ENCODE measurements at places on chromosomes 12 and 14.

DNA sequence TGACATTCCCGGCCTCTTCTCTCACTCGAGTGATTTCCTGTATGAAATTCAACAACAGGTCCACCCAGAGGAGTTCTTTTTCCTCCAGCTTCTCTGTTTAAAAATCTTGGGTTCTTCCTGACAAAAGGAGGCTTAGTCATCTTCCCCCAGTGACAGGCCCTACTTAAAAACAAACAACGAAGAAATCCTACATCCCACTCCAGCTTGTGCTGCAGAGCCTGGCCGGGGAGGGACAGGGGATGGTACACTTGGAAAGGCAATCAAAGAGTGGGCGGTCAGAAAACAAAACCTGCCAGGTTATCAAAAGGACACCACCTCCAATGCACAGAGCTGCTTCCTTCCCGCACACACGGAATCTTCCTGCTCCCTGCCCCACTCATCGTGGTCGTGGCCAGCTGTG lies 101.3 kb downstream of the CACNA1C start:
- DNase-seq, result no peak

- no peak for DNase-seq
These were observed 59.8 kb upstream of the TBPL2 start for GRCh38 chr14:55500219-55500701.

DNA sequence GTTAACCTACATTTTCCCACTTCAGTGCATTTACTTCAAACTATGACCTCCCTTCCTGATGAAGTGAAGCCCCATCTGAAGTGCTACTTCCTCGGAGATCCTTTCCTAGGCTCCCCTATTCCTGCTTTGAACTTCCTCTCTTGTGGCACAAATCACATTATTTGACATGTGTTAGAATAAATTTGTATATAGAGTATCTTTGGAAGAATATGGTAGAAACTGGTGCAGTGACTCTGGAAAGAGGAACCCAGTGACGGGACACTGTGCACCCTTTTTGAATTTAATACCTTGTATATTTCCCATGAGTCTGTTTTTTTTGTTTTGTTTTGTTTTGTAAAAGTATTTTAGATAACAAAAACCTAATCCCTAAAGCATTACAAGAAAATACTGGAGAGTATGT lies 66.4 kb upstream of the SRSF5 start:
- no peak for DNase-seq

DNA sequence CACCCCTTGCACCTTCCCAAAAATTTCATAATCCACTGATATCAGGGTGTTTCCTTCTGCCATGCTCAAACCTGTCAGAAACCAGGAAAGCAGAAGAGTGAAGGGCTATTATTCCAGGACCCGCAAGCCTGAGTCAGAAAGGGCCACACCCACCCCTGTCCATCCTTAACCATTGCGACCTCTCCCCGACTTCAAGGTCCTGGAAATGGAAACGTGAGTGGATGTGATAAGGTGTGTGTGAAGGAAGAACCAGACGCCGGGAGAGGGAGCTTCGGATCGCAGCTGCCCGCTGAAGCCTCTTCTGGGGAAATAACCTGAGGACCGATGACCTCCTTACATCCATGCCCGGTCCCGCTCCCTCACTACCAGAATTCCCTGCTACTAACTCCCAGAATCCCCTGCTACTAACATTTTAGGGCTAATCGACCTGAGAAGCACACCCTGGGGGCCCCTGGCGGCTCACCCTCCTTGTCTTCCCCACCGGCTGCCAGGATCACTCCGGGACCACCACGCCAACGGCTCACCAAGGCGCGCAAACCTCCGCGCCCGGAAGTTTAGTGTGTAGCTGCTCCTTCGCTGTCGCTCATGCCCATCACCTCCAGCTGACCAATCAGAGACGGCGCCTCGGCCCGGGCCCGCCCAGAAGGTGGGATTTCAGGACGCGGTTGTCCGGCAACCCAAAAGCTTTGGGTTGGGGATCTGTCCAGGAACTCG lies at the start of gene ACYP1:
ACYP1 (minus strand) TSS at position 534 of the 714 bp plus-strand sequence; CDS start at position 63, 471 bp downstream.
- peak; percentile 75 for DNase-seq

DNA sequence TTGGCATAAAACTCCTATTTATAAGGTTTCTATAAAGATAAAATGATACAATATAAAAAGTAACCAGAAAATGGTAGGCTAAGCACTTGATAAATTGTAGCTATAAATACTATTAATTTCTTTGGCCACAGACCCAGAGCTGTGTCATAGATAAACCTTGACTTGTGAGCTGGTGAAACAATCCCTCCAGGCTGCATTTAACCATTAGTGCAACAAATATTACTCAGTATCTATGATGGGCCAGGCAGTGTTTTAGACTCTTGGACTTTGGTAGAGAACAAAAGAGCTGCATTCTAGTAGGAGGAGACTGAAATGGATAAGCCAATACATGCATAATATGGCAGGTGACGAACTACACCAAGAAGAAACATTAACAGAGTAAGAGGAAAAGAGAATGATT lies 178.1 kb downstream of the BTG1 start:
- DNase-seq, result no peak

DNA sequence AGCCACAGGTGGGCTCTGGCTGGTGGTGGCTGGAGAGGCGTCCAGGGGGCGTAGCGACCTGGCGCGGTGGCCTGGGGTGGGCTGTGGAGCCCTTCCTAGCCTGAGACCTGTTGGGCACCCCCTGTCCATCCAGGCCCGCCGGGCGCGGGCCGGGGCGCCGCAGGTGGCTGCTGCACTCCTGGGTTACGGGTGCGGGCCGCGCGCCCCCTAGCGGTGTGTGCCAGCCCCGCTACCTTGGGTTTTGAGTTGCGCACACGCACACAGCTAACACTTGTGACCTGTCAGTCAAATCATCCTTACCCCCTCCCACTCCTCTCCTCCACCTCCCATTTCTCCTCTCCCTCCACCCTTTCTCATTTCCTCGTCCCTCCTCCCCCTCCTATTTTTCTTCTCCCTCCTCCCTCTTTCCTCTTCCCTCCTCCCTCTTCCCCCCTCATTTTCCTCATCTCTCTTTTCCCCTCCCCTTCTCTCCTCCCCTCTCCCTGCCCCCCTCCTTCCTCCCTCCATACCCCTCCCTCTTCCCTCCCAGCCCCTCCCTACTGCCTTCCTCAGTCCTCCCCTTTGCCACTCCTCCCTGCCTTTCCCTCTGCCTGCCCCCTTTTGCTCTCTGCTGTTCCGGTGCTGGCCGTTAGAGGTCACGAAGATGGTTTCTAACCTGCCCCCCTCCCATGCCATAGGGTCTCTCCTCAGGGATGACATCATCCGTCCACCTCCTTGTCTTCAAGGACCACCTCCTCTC lies 2.3 kb downstream of the MEG3 start:
- DNase-seq, result peak; percentile 9

- peak; percentile 17 for DNase-seq
These were observed 296.1 kb downstream of the RERGL start for GRCh38 chr12:17793854-17794253.

- DNase-seq, result no peak
These were observed 34.4 kb downstream of the PROX2 start for GRCh38 chr14:74841230-74842207.

GRCh38 chr14:95216008-95216407 lies 58.7 kb upstream of the DICER1 start:
- no peak for DNase-seq

DNA sequence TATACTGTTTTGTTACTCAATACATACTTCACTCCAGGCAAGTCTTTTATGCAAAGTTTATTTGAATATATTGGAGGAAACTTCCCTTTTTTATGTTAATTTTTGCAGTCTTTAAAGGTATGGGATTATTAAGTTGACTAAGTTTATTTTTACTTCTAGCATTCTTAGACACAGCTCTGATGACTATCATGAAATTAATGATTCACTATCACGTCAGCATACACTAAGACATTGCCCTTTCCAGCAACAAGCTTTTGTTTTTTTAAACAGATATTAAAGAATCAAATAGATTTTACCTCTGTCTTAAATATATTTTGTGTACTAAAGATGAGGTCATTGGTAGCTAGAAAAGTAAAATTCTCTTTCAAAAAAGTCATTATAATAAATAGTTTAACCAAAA lies 52.1 kb downstream of the DERA start:
- DNase-seq, result peak; percentile 91

DNA sequence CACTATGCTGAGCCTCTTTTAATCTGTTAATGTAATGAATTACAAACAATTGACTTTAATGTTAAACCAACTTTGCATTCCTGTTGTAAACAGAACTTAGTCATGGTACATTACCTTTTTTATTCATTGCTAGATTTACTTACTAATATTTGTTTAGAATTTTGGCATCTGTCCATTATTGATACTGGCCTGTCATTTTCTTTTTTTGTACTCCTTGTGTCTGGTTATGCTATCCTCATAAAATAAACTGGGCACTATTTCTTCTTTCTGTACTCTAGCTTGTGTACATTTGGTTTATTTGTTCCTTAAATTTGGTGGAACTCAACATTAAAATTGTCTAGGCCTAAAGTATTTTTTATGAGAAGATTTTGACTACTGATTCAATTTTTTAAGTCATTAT lies 32.1 kb downstream of the SPATA7 start:
- no peak for DNase-seq

DNA sequence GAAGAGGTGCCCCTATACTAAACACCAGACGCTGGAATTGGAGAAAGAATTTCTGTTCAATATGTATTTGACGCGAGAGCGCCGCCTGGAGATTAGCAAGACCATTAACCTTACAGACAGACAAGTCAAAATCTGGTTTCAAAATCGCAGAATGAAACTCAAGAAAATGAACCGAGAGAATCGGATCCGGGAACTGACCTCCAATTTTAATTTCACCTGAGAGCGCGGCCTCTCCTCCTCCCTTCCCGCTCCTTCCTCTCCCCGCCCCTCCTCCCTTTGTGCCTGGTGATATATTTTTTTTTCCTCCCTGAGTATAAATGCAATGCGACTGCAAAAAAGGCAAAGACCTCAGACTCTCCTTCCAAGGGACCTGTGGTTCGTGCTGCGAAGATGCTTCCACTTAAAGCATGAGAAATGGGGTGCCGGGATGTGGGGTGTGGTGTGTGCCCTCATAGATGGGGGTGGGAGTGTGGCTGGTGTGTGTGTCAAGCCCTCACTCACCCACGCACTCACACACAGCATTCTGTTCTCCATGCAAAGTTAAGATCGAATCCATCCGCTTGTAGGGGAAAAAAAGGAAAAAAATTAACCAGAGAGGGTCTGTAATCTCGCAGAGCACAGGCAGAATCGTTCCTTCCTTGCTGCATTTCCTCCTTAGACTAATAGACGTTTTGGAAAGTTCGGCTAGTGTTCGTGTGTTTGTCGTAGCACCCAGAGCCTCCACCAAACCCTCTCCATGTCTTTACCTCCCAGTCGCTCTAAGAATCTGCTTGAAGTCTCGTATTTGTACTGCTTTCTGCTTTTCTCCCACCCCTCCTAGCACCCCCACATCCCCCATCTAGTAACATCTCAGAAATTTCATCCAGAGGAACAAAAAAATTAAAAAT lies 4.5 kb downstream of the HOXC10 start:
- peak; percentile 12 for DNase-seq

- peak; percentile 90 for DNase-seq
These were observed 59.7 kb downstream of the ATP2A2 start for GRCh38 chr12:110340706-110341105.

- DNase-seq, result no peak
These were observed 32.9 kb upstream of the ZFP36L1 start for GRCh38 chr14:68825729-68826128.

GRCh38 chr12:53235742-53236442 lies 3.9 kb upstream of the RARG start:
- DNase-seq, result peak; percentile 34

GRCh38 chr12:56687223-56688128 lies 608 bp downstream of the PTGES3 start:
- peak; percentile 40 for DNase-seq

DNA sequence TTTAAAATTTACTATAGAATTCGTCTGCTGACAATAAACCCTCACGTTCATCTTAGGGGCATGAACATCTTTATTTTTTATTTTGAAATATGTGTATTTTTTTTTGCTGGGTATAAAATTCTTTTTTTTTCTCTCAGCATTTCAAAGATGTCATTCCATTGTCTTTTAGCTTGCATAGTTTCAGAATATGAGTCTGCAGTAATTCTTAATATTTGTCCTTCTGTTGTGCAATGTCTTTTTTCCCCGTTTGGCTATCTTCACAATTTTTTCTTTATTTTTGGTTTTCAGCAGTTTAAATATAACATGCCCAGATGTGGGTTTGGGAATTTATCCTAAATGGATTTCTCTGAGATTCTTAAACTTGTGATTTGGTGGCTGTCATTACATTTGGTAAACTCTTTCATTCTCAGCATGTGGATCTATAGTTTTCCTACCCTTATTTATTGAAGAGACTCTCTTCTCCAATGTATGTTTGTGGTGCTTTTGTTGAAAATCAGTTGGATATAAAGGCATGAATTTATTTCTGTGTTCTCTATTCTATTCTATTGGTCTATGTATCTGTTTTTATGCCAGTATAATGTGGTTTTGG lies 37.8 kb upstream of the PLBD1 start:
- no peak for DNase-seq

- peak; percentile 81 for DNase-seq
These were observed 106.2 kb downstream of the SMOC1 start for GRCh38 chr14:69985463-69985862.

DNA sequence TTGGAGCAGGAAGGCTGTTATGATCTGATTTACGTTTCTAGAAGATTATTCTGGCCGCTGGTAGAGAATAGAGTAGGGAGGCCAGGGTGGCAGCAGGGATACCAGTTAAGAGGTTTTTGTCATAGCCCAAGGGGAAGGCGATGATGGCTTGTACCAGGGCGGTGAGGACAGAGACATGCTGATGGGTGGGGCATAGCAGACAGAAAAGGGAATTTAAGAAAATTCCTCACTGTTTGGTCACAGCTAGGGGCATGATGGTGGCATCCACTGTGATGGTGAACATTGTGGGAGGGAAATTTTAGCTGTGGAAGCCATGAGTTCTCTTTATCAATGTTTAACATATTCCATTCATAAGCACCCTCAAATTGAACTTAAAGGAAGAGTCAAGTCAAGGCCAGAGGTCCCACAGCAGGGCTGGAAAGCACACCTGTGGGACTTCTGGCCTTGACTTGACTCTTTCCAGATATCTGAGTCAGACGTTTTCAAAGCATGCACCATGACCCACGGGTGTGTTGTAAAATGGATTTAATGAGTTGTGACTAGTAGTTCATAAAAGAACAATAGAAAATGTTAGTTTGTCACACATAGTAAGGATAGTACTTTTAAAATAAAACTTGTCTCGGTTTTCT lies 134.6 kb downstream of the CHST11 start:
- DNase-seq, result peak; percentile 49

DNA sequence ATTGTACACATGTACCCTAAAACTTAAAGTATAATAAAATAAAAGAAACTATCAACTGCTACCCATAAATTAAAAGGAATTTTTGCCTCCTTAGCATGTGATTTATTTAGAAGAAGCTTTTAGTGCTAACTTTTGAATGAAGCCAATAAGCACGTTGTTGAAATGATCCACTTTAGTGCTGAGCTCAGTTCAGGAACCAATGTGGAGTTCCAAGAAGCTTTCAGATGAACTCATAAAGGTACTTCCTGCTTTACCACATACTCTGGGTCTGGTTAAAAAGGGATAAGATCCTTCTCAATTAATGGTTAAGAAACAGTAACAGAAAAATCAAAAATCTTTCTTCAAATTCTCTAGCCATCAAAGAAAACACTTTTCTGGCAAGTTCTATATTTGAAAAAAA lies 39.4 kb downstream of the TMTC1 start:
- no peak for DNase-seq

All from bronchial epithelial cell (primary cell).